ENCODE measurements at places on chromosomes 4 and X.

- DNase-seq, result no peak
Measured at GRCh38 chrX:20506739-20507138, 240.0 kb upstream of the RPS6KA3 start.

DNA sequence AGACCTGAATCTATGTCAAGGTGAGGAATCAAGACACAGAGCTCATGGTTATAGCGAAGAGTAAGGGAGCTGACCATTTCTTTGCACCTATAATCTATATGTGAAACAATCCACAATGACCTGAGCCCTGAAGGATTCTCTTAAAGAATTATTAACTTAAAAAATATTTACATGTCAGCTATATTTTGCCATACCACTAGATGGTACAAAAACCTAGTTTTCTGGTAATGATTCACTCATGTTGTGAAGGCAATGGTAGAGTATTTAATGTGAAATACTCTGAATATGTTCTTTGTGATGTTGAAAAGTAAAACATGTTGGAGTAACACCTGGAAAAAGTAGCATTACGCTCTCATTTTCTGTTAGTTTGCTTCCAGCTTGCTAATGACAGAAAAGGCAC lies 40.0 kb downstream of the VGLL1 start:
- no peak for DNase-seq

DNA sequence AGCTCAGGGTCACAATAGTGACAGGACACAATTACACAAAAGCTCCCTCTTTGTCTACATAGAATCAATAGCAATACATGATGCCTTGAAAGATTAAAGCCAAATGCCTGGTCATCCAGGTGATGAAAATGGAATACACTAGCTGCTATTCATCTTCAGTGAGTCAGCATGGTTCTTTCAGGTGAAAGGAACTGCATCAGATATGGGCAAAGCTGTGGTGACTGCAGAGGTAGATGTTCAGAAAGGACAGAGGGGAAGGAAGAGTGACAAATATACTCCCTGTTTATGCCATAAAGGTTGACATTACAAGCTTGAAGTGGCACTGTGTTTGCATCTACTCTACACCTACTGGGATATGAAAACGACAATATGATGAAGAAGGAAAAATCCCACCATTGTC lies 20.0 kb upstream of the FTHL17 start:
- no peak for DNase-seq

GRCh38 chr4:152464030-152464823 lies 71.7 kb downstream of the FBXW7 start:
- DNase-seq, result no peak
